ENCODE measurements at places on chromosomes 3 and 15.

GRCh38 chr15:77476995-77477394 is 56.3 kb downstream of the HMG20A start:
- DNase-seq: no peak
- no peaks in the 10 kb centered on the region for H3K36me3 ChIP-seq
- H3K27ac ChIP-seq: no peak overlapping the region
- no peaks in the 10 kb centered on the region for H3K4me1 ChIP-seq
- no peak overlapping the region for H3K4me3 ChIP-seq

DNA sequence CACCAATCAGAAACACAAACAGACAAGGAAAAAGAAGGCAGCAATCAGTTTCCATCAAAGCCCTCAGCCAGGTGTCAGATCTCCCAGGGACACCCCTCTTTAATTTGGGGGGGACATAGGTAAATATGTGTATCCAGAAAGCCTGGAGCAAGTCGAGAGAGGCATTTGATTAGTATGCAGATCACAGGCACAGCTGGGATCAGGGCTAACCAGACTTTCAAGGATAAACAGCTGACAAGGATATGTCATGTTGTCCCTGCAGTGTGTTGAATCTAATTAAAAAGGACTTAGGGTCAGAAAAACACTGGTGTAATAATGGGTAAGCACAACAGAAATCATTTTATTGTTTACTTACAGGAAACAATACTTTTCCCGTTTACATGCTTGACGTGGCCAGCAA is 30.2 kb downstream of the NSMCE3 start:
- H3K36me3 ChIP-seq: no peaks in the 10 kb centered on the region
- no peaks in the 10 kb centered on the region for H3K27me3 ChIP-seq
- H3K4me3 ChIP-seq: no peak overlapping the region
- H3K4me1 ChIP-seq: no peaks in the 10 kb centered on the region

GRCh38 chr15:70453766-70454165 is 309.6 kb downstream of the UACA start:
- no peaks in the 10 kb centered on the region for H3K36me3 ChIP-seq
- H3K27me3 ChIP-seq: no peaks in the 10 kb centered on the region
- no peaks in the 10 kb centered on the region for H3K4me1 ChIP-seq

DNA sequence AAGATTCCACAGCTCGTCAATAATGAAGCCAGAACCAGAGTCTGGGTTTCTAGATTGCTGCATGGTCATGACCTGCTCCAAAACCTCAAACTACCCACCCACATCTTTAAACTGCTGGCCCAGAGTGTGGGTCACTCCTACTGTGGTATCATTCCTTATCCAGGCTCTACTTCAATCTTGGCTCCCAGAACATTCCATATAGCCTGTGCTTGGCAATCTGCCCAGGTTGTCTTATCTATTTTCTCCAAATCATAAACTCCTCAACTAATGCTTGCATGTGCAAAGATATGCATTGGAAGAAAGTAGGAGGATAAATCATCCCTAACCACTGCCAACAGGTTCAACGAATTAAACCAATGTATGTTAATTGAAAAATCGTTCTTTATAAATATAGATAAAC is 169.7 kb downstream of the ANXA2 start:
- H3K27ac ChIP-seq: no peak overlapping the region
- no peak overlapping the region for H3K4me3 ChIP-seq
- H3K27me3 ChIP-seq: no peaks in the 10 kb centered on the region
- DNase-seq: no peak
- no peaks in the 10 kb centered on the region for H3K4me1 ChIP-seq

- H3K4me3 ChIP-seq: no peak overlapping the region
- no peak for DNase-seq
- H3K27me3 ChIP-seq: no peaks in the 10 kb centered on the region
- 0 out of 2 replicates have a peak overlapping the region, but pooled peaks have one; percentile 7 for H3K27ac ChIP-seq
These were observed 507.1 kb downstream of the IGSF11 start for GRCh38 chr3:118527514-118528044.

GRCh38 chr3:134481166-134481565 is 4.6 kb downstream of the ANAPC13 start:
- H3K27ac ChIP-seq: no peak overlapping the region
- peaks cover 14% of the 10 kb centered on the region for H3K4me1 ChIP-seq
- peaks cover 52% of the 10 kb centered on the region for H3K36me3 ChIP-seq
- DNase-seq: no peak

- H3K27me3 ChIP-seq: no peaks in the 10 kb centered on the region
- no peak overlapping the region for H3K4me3 ChIP-seq
- H3K27ac ChIP-seq: no peak overlapping the region
- H3K36me3 ChIP-seq: no peaks in the 10 kb centered on the region
These were observed 57.1 kb downstream of the FEM1B start for GRCh38 chr15:68334661-68335124.

GRCh38 chr3:175065497-175065896 is 206.4 kb downstream of the NAALADL2 start:
- no peaks in the 10 kb centered on the region for H3K27me3 ChIP-seq
- no peaks in the 10 kb centered on the region for H3K4me1 ChIP-seq
- no peak for DNase-seq
- H3K4me3 ChIP-seq: no peak overlapping the region
- H3K36me3 ChIP-seq: no peaks in the 10 kb centered on the region

DNA sequence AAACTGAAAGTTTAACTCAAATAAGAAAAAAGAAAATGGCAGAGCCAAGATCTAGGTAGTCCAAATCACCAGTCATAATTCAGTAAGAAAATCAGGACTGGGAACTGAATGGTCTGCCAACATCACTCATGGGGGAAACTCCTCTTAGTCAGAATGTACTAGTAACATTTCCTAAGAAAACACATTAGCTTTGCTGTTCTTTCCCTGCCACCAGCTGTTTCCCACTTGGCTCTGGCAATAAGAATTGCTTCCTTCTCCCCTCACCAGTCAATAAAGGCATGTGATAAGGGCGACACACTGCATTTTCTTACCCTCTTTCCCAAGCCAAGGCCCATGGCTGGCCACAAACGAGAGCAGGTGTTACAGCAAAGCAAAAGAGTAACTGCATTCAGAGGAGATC is 46.1 kb downstream of the PIK3R4 start:
- no peak overlapping the region for H3K4me3 ChIP-seq
- no peak overlapping the region for H3K27ac ChIP-seq
- peaks cover 39% of the 10 kb centered on the region for H3K36me3 ChIP-seq
- DNase-seq: no peak
- no peaks in the 10 kb centered on the region for H3K4me1 ChIP-seq

Measured in Karpas-422 (cell line).